ENCODE measurements at places on chromosomes 7 and 10.

DNA sequence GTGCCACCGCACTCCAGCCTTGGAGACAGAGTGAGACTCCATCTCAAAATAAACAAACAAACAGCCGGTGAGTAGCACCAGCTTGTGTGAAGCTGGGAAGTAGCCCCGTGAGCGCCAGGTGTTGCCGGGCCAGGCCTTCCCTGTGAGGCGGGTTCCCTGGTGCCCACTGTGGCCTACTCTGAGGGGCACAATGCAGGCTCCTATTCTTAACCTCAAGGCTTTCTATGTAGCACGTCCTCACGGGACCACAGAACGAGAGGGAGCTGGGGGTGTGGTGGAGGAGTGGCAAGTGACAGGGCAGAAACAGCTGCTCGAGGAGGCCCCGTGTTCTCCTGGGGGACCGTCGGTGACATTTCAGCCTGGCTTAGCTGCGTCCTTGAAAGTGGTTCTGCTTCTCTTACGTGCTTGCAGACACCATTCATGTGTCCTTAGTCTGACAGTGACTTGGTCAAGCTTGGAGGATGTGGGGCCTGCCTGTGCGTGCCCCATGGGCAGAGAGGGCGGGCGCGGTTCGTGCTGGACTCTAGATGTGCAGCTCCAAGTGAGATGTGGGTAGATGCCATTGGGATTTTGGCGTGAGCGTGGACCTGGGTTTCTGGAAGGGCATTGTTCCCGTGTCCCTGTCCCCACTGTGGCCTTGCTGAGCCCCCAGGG lies 116.6 kb downstream of the NKX6-2 start:
- no peak for DNase-seq

DNA sequence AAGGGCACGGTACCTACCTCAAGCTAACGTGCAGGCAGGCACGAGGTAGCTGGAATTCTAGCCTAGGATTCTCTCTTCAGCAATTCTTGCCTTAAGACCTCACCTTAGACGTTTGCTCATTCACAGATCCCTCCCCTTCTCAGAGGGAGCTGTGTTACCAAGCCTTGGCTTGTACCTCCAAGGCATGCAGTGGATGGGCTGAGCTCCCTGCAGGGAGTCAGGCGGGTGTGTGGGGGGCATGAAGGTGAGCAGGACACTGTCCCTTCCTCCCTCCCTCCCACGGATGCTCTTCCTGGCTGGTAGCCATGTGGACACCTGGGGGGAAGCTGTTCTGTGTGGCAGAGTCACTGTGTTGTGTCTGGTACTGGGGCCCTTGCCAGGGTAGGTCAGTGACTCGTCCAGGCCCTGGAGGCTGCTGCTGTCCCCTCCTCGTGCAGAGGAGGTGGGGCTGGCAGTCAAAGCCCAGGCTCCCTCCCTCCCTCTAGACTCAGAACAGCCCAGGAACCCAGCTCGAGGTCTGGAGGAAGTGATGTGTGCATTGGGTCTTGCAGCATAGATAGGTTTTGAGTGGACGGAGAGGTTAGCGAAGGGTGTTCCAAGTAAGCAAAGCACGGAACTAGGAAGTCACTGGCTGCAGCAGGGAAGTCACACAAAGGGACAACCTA lies 222.2 kb upstream of the SH2B2 start:
- DNase-seq, result no peak

GRCh38 chr7:45978010-45978681 lies 57.1 kb upstream of the IGFBP3 start:
- peak; percentile 99 for DNase-seq

DNA sequence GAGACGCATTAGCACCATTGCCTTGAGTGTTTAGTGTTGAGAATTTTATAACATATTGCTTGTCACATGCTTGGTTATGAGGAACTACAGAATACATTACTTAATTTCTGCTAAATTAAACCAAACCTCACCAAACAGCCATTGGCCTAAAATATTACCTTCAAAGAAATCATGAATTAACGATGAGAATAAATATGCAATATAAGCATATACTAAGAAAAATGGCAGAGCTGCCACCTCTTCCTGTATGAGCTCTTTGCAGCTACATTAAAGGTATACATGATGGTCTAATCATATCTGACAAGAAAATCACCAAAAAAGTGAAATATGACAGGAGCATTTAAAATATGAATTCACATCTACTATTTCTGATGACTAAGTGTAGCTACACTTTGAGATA lies 5.2 kb upstream of the RHEB start:
- no peak for DNase-seq

DNA sequence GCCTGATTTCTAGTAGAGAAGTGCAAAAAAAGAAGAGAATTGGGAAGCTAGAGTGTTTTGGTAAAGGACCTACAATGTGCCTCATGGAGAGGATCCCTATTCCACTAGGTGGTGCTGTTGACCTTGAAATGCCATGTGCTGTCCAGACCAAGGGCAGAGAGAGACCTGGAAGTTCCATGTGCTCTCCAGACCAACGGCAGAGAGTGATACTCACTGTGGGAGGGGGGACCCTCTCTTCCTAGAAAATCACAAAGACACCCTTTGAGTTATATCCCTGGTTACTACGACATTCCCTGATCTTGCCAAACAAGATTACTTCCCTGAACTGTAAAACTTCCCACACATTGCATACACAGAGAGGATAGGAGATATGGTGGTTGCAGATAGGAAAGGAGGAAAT lies 212.7 kb upstream of the ZNF804B start:
- DNase-seq, result no peak

DNA sequence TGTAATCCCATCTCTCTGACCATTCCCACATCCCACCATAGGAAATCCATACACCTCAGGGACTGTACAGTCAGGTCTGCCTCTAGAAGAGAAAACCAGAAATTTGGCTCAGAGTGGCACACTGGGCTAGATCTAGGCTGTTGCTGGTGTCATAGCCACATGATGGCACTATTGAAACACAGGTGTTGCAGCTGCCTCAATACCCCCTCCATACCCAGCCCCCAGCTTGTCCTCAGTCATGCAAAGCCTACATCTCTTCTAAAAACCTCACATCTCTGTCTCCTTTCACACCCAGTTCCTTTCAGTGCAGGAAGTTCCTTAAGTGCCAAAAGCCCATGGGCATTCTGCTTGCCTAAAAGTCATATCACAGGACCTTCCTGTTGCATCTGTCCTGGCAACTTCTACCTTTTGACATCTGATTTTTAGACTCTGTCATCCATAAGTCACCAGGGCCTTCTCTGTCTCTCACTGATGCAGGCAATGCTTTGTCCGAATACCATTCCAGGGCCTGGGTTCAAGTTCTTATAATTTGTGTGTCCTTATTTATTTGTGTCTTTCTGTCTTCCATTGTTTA lies 27.0 kb upstream of the HIBADH start:
- DNase-seq, result no peak

GRCh38 chr10:119655566-119656001 lies 4.4 kb downstream of the BAG3 start:
- peak; percentile 33 for DNase-seq

DNA sequence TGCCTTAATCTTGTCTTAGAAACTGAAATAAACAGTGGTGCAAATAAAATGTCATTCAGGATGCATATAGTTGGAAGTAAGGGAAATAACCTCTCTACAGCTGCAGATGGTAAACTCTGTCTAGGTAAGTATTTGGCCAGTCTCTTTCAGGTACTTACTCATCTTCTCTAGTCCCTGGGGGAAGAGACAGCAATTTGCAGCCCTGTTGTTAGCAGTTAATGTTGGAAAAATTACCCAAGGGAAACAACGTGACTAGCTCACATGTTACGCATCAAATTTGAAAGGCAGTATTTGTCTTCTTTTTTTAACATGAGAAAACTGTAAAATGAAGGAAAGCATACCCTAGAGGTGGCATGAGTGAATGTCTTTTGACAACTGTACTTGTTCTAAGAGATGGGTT lies 3.2 kb upstream of the HUS1 start:
- no peak for DNase-seq

DNA sequence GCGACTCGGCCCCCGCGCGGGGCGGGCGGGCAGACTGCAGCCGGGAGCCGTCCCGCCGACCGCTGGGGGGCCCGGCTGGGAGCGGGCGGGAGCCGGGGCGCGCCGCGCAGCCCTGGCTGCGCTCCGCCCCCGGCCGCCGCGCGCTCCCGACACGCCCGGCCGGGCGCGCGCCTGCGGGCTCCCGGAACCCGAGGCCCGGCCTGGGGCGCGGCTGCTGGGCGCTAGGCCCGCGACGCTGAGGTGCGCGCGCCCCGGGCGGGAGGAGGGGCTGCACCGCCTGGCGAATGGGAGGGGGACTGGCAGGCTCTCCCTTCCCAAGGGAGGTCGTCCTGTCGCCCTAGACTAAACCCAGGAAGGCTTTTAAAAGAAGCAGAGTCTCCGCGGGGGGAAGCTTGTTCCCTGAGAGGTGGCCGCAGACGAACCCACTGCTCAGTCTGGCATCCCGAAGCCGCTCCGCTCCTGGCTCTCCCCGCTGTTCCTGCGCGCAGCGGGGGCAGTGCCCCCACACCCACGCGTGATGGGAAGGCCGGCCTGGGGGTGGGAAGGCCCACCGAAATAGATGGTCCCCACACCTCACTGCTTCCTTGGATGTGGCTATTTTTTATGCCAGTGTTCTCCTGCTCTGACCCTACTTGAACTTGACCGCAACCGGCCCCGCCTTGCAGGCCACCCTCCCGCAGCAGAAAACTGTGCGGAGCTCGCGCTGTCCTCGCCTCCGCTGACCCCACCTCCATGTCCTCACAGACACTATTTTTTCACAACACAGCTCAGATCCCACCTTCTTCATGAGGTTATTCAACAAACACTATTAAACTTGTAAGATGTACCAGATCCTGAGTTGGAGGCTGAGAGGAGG lies at the start of gene VOPP1:
TSS of gene VOPP1 (minus strand) at position 125 of the 856 bp plus-strand sequence. CDS start 178 bp downstream, outside the sequence.
- no peak for DNase-seq

DNA sequence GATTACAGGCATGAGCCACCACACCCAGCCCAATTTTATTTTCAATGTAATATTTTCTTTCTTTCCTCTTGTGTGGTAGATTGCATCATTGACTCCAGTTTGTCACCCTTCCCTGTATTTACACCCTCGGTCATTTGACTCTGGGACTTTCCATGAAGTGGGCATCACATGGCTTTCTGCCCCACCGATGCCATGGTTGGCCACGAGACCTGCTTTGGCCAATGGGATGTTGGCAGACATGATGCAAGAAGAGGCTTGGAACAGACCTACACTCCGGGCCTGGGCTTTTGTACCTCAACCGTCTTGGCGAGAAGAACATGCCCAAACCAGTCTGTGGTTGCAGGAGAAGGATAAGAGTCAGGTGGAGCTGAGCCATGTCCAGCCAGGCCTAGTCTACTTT lies 38.8 kb upstream of the CACUL1 start:
- no peak for DNase-seq

DNA sequence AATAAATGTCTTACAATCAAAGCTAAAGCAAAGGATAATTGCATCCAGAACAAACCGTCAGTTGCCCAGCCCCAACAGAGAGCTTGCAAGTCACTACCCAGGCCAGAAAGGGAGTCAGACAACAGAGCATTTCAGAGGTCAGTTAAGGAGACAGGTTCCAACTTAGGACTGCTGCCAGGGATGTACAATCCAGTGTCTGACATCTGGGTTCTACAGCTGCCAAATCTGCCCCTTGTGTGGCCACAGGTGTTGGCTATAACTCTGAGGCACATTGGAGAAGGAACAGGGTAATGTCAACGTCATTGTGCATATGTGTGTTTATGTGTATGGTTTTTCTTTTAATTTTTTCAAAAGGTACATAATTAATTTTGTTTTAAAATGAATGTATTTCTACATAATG lies 85.2 kb upstream of the GLCCI1 start:
- DNase-seq, result no peak

DNA sequence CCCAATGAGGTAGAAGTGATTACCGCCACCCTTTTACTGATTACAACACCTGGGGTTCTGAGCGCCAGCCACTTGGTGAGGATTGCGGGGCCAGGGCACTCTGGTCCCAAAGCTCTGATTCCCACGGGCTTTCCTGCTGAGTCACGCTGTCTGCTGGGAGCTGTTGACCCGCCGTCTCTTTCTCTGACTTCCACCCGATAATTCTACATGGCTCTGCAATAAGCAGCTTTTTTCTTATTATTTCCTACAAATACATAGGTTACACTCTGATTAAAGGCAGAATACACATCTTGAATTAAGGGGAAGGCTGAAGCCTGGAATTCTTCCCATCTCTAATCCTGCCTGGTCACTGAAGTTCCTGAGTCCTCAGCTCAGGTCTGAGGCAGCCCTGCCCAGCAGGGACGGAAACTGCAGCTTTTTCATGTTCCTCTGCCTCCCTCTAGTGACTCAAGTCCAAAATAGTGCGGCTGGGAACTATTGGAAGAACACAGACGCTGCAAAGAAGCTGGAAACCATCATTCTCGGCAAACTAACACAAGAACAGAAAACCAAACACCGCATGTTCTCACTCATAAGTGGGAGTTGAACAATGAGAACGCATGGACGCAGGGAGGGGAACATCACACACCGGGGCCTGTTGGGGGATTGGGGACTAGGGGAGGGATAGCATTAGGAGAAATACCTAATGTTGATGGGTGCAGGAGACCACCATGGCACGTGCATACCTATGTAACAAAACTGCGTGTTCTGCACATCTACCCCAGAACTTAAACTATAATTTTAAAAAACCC lies 178.3 kb downstream of the PRKCQ start:
- peak; percentile 70 for DNase-seq

- no peak for DNase-seq
These were observed 27.6 kb downstream of the NPS start for GRCh38 chr10:127576740-127577161.

- DNase-seq, result no peak
These were observed 6.7 kb downstream of the TES start for GRCh38 chr7:116216956-116217571.

DNA sequence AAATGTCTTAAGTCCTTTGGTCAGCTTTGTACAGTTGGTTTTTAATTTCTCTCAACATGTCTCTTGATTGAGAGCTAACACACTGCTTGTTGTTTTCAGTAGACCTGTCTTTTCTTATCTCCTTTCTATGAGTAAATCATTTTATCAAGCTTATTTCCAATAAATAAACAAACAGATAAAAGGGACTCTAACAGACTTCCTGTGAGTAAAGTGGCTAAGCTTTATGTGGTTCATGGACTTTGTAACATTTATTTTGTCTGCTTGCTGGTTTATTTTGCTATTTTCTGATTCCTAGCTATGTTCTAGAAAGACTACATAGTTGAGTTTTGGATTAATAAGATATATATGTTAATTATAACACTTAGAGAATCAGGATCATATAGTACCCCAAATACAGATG lies 27.1 kb downstream of the OR9A2 start:
- no peak for DNase-seq

- no peak for DNase-seq
These were observed 149.9 kb downstream of the CPED1 start for GRCh38 chr7:121138262-121138933.

GRCh38 chr10:70403483-70404035 lies 386 bp upstream of the EIF4EBP2 start:
- no peak for DNase-seq

Measured in AG04449 (cell line).